Activated CD4-positive, alpha-beta T cell treated with anti-CD3 and anti-CD28 coated beads, Interleukin-2, amount 50 U/mL, for 24 hours (primary cell): ENCODE measurements at places on chromosomes 7 and 10.

DNA sequence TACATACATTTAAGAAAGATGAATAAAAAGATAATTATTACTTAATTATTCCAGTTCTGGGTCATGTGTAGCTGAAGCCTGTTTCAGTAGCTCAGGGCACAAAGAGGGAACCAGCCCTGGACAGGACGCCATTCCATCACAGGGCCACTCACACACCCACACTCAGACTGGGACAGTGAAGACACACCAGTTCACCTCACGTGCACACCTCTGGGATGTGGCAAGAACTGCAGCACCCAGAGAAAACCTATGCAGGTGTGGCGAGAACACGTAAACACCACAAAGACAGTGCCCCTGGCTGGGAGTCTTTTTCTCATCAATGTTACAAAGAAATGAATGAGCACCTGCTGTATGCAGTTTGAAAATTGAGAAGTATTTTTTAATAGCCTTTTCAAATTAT, 1.6 kb upstream of the IDI1 start:
- no peak for DNase-seq

DNA sequence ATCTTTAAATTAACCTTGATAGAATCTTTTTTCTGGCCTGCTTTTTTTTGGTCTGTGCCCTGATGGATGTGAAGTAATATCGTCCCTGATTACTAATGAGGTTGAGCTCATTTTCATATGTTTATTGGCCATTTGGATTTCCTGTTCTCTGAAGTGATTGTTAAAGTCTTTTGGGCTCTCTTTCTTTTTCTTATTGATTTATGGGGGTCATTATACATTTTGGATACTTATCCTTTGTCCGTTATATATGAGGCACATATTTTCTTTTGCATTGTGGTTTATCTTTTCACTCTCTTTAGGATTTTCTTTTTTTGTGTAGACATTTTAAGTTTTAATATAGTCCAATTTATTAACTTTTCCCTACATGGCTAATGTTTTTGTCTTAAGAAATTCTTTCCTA, 12.6 kb downstream of the SLK start:
- no peak for DNase-seq

DNA sequence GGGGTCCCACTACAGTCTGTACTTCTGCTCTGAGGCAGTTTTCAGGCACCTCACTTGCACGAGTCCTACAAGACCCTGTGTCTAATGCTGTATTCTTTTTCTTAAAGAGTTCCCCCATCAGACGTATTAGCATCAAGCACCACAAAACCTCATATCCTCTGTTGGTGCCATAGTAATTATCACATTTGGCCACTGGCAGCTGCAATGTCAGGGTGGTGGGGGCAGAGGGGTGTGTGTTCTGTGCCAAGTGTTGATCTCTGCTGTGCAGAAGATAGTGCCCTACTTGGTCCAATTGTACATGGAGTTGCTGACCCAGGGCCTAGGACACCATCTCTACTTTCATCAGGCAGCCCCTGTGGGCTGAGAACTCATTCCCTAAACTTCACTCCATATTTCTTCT, 20.0 kb upstream of the JAZF1 start:
- no peak for DNase-seq

GRCh38 chr7:24763303-24763901, 6.1 kb upstream of the GSDME start:
- DNase-seq = no peak

GRCh38 chr10:42476101-42476500, 162.3 kb downstream of the ZNF33B start:
- no peak for DNase-seq

- DNase-seq = no peak
Measured at GRCh38 chr10:75239096-75239790, 3.5 kb upstream of the COMTD1 start.

- no peak for DNase-seq
Measured at GRCh38 chr7:86963599-86964230, 95.7 kb downstream of the ELAPOR2 start.

- DNase-seq = no peak
Measured at GRCh38 chr7:80082213-80082612, 52.4 kb upstream of the GNAI1 start.

- DNase-seq = no peak
Measured at GRCh38 chr10:92242910-92243671, 47.8 kb downstream of the CPEB3 start.

DNA sequence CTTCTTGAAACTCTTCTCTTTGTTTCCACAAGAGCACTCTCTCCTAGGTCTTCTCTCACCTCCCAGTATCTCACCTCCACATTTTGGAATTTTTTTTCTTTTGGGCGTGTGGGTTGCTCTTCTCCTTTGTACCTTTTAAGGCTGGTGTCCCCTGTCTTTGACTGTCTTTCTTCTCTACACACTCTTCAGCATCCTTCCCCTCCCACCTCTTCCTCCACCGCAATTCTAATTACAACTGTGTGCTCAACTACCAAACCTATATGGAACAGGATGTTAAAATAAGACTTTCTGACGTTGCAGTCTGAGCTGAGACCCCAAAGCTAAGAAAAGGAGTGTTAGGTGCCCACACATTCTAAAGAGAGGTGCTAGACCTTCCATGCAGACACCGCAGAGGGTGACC, 14.0 kb upstream of the ADRB1 start:
- DNase-seq = no peak

DNA sequence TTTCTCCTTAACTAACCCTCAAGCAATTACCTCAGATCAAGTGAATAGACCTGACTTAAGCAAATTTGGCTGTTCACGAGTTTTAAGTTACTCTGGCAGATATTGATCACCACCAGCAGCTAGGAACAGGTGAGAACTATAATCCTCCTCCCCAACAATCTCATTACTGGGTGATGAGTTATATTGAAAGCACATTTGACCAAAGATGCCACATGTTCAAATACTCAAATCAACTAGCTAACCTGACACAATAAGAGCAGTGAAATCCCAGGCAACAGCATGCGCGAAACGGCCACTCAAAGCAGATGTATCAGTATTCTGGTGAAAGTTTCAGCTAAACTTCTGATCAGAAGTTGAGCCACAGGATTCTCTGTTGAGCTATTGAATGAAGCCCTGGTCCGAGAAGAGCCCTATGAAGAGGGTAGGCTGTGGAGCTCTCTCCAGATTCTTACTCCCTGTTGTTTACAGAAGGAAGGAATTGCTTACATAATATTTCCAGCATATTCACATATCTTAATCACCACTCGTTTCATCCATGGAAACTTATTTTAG, 52.6 kb downstream of the CAV1 start:
- DNase-seq = no peak

DNA sequence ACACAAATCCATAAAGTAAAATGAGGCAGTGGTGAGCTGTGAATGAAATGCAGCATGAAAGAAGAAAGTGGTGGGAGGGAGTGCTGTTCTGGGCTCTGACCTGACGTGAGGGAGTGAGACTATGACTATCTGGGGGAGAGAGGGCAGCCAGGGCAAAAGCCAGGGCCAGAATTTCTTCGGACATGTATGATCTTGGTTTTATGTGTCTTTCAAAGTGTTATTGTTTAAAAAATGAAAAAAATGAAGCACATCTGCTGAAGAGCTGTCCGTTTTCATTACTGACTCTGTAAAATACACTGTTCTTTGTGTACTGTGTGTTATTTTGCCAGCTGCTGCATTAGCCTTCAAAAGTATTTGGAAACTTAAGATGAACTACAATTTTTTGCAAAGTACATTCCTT, 70.2 kb upstream of the KLF14 start:
- no peak for DNase-seq

- DNase-seq = no peak
Measured at GRCh38 chr10:23344241-23344841, at the start of gene C10orf67. Gene C10orf67, minus strand, starts transcription at chr10:23344797. Its CDS starts 23 bp downstream, at chr10:23344774.

GRCh38 chr10:7378602-7379403, 32.0 kb downstream of the SFMBT2 start:
- DNase-seq = no peak

GRCh38 chr7:1459920-1460820, 900 bp upstream of the MICALL2 start:
- DNase-seq = peak; percentile 4

- DNase-seq = no peak
Measured at GRCh38 chr10:16927546-16927945, 110.3 kb upstream of the RSU1 start.

DNA sequence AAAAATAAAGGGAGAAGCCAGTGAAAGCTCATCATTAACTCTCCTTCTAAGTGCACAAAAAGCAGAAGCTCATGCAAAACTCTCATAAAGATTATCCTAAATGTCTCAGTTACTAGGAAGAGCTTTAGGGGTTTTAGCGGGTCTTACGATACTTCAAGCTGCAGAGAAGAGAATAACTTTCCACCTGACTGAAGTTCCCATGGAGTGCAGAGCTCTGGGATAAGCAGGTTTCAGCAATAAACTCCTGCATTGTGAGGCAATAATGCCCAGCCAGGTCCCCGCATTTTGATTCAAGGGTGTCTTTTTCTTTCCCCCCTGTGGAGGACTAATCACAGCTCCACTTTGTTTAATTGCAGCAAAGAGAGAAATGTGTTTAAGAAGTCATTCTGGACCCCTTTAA, 241.9 kb upstream of the SP8 start:
- DNase-seq = no peak

GRCh38 chr7:133582766-133583523, 330.1 kb downstream of the EXOC4 start:
- no peak for DNase-seq

- DNase-seq = no peak
Measured at GRCh38 chr7:51209426-51209825, 107.2 kb downstream of the COBL start.

DNA sequence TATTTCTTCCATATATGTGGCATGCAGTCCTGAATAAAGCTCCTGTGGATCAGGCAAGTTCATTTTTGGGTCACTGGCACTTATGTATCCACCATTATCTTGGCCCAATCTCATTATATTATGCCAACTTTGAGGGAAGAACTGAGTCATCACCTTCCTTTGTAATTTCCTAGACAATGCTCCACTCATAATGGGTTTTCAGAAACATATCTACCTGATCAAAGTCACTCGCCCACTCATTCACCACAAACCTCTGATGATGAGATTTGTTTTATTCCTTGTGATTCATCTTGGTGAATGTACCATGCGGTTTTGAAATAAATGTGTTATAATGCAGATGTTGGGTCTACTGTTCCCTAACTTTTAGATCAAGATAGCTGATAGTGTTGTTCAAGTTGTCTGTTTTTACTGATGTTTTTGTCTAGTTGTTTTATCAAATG, 525.8 kb downstream of the KIF20B start:
- peak; percentile 56 for DNase-seq

DNA sequence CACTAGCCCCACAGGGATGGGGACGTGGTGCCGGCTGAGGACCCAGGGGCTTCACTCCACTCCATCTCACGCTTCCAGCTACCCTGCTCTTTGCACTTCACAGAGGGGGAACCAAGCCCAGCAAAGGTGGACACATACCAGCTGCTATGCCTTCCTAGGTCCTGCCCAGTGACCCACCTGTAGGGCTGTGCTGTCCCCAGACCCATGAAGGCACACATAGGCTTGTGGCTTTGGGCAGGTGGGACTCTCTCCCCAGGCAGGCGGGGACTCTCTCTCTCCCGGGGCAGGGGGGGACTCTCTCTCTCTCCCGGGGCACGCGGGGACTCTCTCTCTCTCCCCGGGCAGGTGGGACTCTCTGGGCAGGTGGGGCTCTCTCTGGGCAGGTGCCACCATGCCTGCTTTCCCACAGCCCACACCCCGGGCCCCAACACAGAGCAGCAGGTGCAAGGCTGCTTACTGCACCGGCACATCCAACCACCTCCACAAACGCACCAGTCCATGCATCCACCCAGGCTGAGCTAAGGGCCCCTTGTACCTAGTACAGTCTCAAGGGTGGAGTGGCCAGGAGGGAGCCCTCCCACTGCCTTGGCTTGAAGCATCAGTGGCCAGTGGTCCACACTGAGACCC, 13.8 kb upstream of the GPR146 start:
- no peak for DNase-seq

GRCh38 chr10:34001087-34001580, 666.7 kb upstream of the NRP1 start:
- DNase-seq = no peak
